Aorta (tissue), 5 donors: ENCODE measurements at places on chromosomes 16 and 17. TPM values are rescaled to one million over a fixed set of nuclear protein-coding genes. Genes with fewer than 3 reads are reported as not detected.

Gene SMIM36
- not detected for total RNA-seq

DNA sequence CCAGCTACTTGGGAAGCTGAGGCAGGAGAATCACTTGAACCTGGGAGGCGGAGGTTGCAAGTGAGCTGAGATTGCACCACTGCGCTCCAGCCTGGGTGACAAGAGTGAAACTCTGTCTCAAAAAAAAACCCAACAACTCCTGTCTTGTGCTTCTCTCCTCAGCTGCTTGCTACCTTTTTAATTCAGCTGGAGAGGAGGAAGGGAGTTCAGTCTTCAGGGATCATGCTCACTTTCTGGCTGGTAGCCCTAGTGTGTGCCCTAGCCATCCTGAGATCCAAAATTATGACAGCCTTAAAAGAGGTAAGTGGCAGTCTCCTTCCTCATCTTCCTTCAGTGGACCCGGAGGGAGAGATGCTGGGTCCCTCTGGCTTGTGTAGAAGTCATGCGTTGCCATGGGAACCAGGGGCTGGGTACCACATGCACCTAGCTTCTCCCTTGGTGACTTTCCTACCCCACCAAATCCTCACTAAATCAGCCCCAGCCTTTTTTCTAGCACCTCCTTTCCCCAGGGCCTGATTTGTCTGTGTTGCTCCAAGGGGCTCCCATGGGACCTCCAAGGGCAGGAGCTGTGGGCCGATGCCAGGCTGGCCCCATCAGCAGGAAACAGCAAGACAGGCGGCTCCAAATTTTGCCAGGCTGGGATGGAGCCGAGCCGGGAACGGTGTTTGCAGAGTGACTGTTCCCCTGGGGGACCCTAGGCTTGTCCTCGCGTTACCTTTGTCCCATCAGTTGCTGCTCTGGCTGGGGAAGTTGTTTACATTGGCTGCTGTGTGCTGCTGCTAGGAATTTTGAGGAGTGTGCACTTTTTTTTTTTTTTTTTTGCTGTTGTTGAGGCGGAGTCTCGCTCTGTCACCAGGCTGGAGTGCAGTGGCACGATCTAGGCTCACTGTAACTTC is 65.2 kb downstream of the ABCC1 start:
- no peak overlapping the region for H3K4me3 ChIP-seq
- no peaks in the 10 kb centered on the region for H3K4me1 ChIP-seq
- no peaks in the 10 kb centered on the region for H3K36me3 ChIP-seq
- no peaks in the 10 kb centered on the region for H3K27me3 ChIP-seq

- H3K27me3 ChIP-seq, result no peaks in the 10 kb centered on the region
- DNase-seq, result no peak
- H3K27ac ChIP-seq, result no peak overlapping the region
- no peaks in the 10 kb centered on the region for H3K36me3 ChIP-seq
These were observed 15.8 kb upstream of the PRM1 start for GRCh38 chr16:11296706-11297491.

GRCh38 chr17:51017270-51017669 is 103.4 kb downstream of the SPAG9 start:
- DNase-seq, result no peak
- no peak overlapping the region for H3K27ac ChIP-seq
- no peak overlapping the region for H3K4me3 ChIP-seq
- H3K4me1 ChIP-seq, result no peaks in the 10 kb centered on the region
- H3K36me3 ChIP-seq, result no peaks in the 10 kb centered on the region

DNA sequence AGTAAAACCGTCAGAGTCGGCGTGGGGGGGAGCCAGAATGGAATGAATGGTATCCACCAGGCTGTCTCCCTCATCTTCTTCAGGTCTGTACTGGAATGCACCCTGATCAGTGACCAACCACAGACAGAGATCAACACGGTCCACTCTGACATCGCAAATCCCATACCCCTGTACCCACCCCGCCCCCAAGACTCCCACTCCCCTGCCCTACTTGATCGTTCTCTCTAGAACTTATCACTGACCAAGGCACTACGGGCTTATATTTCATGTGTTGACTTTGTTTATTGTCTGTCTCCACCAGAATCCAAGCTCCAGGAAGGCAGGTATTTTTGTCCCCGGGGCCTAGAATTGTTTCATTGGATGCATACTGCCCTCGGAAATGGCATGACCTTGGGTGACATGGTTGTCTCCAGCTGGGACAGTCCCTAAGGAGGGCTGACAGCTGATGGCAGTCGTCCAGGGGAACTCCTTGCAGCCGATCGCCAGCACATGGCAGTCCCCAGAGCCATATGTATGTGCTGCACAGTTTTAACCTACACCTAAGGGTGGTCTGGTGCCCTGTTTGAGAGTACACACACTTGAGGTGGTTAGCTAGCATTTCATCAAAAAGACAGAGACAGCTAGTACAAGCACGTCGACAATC is 526 bp upstream of the MFSD6L start:
- no peaks in the 10 kb centered on the region for H3K36me3 ChIP-seq
- no peak for DNase-seq
- H3K4me1 ChIP-seq, result no peaks in the 10 kb centered on the region
- no peak overlapping the region for H3K27ac ChIP-seq
- no peaks in the 10 kb centered on the region for H3K27me3 ChIP-seq
- no peak overlapping the region for H3K4me3 ChIP-seq

DNA sequence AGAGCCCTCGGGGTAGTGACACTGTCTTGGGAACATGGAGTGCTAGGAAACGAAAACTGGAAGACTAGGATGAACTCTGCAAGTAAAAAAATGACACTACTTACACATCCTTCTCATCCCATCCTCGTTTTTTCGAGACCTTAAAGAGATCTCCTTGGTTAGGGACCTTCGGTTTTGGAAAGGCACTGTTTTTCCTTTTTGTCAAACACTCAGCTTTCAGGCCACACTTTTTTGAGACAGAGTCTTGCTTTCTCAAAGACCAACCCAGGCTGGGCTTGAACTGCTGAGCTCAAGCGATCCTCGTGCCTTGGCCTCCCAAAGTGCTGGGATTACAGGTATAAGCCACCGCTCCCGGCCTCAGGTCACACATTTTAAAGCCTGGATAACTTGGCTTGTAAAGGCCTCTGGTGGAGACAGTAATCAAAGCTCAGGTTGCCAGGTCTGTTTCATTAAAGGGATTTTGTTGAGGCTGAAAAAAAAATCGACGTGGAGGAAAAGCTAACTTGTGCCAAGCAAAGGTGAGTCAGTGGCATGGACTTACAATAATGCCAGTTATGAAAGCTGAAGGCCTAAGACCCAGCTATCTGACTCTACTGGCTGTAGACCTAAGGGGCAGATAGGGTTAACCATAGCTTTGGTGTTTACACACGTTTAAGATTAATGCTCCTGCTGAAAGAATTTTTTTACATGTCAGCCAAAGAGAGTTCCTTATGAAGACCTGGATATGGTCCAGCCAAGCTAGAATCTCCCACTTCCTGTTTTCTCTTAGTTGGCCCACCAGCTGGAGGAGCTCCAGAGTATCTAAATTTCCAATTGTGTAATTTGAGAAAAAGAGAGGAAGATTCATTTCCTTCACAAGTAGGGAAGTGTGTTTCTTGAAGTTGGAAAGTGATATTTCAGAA is 823 bp downstream of the NBR1 start:
- peak overlapping the region; percentile 97 for H3K27ac ChIP-seq
- peak; percentile 63 for DNase-seq
- H3K36me3 ChIP-seq, result no peaks in the 10 kb centered on the region
- H3K27me3 ChIP-seq, result no peaks in the 10 kb centered on the region
- H3K4me1 ChIP-seq, result no peaks in the 10 kb centered on the region

Gene RHOT1
- 42.0 TPM for total RNA-seq

Gene CA7
- total RNA-seq, result not detected

Gene MEFV
- total RNA-seq, result 2.9 TPM

DNA sequence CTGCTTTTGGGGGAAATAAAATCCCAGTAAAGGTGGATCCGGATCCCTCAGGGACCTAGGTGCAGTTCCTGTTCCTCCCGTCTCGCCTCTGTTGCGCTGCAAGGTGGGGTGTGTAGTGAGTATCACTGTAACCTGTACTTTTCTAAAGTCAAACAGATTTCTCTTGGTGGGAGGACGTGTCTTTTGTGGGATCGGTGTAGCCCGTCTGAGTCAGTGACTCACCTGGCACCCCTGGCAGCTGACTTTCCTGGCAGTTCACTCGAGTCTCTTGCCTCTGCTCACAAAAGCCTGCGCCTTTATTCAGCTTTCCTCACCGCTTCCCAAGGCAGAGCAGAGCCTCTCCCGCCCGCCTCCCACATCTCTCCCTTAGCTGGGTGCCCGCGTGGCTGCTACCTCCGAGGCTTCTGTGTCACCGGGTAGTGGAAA is 85.7 kb downstream of the CMIP start:
- DNase-seq, result no peak
- no peak overlapping the region for H3K4me3 ChIP-seq
- no peaks in the 10 kb centered on the region for H3K27me3 ChIP-seq
- H3K4me1 ChIP-seq, result no peaks in the 10 kb centered on the region
- no peak overlapping the region for H3K27ac ChIP-seq

Gene GH1
- not detected for total RNA-seq

Gene SLC46A1
- 16.7 TPM for total RNA-seq

DNA sequence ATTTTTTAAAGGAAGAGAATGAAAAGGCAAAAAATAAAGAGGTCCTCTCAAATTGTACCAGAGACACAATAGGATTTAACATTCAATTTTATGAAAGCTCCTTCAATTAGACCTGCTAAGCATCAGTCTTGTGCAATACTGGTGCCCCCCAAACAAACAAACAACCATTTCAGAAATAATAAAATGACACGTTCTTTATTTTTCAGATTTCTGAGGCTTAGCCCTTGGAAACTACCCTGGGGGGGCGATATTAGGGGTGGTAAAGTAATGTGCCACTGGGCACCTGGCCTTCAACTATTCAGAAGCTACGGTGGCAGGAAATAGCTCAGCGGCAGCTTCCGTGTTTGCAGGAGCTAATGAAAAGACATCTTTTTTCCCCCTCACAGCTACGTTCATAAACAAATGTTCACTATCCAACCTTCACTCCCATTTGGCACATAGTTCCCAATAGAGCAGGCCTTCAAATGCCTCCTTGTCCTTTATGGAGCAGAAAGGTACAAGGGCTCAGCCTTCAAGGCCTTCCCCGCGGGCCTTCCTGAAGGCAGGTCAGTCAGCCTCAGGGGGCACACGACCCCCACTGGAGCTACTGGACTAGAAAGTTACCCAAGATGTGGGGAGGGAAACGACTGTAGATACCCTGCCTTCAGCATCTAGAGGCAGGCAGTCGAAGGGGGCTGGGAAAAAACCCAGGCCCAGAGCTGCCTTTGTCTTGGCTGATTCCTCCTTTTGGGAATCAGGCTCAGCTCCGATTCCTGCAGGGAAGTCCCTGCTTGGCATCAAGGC is 44.1 kb downstream of the TBX4 start:
- no peak overlapping the region for H3K4me3 ChIP-seq
- DNase-seq, result no peak
- peaks cover 2% of the 10 kb centered on the region for H3K4me1 ChIP-seq
- H3K36me3 ChIP-seq, result no peaks in the 10 kb centered on the region

GRCh38 chr17:18319604-18320256 is 4.6 kb downstream of the SMCR8 start:
- H3K4me3 ChIP-seq, result no peak overlapping the region
- H3K27me3 ChIP-seq, result no peaks in the 10 kb centered on the region
- no peak overlapping the region for H3K27ac ChIP-seq
- H3K36me3 ChIP-seq, result no peaks in the 10 kb centered on the region

GRCh38 chr16:1523581-1524245 is 9.8 kb upstream of the TMEM204 start:
- no peaks in the 10 kb centered on the region for H3K27me3 ChIP-seq
- DNase-seq, result no peak
- no peak overlapping the region for H3K4me3 ChIP-seq
- no peaks in the 10 kb centered on the region for H3K4me1 ChIP-seq

DNA sequence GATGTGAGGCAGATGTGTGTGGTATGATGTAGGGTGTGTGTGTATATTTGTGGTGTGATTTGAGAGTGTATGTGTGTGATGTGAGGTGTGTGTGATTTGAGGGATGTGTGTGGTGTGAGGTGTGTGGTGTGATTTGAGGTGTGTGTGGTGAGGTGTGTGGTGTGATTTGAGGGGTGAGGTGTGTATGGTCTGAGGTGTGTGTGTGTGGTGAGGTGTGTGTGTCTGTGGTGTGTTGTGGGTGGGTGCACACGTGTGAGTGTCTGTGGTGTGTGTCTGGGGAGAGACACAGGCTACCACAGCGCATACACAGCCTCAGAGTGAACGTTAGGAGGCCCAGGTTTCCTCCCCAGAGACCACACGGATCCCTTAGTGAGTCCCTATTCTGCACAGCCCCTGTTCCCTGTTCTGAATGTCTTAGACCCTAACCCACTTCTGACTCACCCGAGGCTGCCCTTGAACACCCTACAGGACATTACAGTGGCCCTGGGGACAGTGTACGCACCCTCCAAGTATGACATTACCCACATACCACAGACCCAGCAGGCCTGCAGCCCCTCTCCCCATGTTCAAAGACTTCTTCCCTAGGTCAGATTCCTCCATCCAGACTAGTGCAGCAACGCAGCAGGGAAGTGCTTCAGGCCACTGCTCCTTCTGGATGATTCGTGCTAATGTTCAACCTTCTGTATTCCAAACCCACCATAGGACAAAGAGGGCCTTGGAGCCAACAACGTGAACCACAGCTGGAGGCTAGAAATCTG is 3.5 kb upstream of the RAB37 start:
- H3K27ac ChIP-seq, result no peak overlapping the region

DNA sequence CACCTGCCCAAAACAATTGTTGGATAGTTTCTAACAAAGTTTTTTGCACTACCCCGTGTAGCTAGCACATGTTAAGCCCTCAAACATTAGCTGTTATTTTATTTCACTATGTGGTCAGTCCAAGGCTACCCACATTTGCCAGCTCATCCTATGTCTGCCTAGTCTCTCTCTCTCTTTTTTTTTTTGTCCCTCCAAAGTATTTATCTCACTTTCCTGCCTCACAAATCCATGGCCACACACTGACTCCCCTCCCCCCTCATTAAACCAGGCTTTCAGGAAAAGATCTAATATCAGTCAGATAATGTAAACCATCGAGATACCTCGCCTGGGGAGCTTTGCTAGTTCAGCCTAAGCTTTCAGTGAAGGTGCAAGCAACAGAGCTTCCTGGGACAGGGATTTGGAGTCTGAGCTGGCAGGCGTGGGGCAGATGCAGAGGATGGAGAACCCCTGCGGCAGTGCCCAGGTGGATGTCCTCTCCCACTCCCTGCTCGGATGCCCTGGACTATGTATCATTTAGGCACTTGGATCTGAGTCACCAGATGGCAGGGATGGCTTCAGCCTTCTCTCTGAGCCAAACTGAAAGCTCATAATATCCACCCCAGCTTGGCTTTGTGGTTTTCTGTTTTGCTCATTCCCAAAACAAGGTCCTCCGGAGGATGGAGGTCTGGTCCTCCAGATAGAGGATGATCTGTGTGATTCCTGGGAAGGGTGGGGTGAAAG is 73.7 kb upstream of the FOXF1 start:
- no peak overlapping the region for H3K4me3 ChIP-seq
- no peak overlapping the region for H3K27ac ChIP-seq

Gene SULT1A4
- total RNA-seq, result 8.2 TPM

DNA sequence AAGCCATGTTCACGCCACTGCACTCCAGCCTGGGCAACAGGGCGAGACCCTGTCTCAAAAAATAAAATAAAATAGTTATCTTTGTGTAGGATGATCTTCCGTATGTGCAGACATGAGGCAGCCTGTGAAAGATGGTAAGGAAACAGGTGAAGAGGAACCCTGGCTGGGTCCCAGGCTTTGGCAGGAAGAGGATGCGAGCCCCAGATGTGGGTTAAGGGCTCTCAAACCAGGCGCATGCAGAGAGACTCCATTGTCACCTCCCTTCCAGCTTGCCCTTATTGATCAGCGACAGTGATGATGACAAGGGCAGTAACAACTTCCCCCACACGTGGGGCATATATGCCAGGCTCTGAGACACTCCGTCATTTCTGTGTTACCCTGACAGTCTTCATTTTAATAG is 106.8 kb downstream of the GNAO1 start:
- no peak for DNase-seq
- H3K27ac ChIP-seq, result no peak overlapping the region
- no peak overlapping the region for H3K4me3 ChIP-seq
- H3K36me3 ChIP-seq, result no peaks in the 10 kb centered on the region
- no peaks in the 10 kb centered on the region for H3K27me3 ChIP-seq
- H3K4me1 ChIP-seq, result peaks cover 5% of the 10 kb centered on the region
